ENCODE measurements at places on chromosomes 4 and X.

GRCh38 chrX:22629105-22629725, 356.5 kb downstream of the CBLL2 start:
- peak; percentile 40 for DNase-seq

DNA sequence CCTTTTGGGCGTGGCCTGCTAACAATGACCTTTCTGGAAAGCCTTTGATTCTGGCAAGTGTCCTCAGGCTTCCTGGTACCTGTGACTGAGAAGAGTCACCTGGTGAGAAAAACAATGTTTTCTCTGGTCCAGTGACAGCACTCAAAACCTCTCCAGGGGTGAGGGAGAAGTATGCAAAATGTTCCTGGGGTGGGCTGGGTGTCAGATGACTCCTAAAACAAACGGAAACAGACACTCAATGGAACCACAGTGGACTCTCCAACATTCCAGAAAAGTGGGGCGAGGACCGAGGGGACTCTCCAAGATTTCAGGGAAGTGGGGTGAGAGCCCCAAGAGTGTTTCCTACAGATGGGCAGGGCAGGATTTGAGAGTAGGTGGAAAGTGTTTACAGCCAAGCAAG, 69.5 kb downstream of the ANAPC4 start:
- DNase-seq: no peak

- no peak for DNase-seq
Measured at GRCh38 chr4:111230265-111230664, 607.4 kb upstream of the PITX2 start.

- no peak for DNase-seq
Measured at GRCh38 chr4:52423967-52424366, 235.1 kb downstream of the USP46 start.

DNA sequence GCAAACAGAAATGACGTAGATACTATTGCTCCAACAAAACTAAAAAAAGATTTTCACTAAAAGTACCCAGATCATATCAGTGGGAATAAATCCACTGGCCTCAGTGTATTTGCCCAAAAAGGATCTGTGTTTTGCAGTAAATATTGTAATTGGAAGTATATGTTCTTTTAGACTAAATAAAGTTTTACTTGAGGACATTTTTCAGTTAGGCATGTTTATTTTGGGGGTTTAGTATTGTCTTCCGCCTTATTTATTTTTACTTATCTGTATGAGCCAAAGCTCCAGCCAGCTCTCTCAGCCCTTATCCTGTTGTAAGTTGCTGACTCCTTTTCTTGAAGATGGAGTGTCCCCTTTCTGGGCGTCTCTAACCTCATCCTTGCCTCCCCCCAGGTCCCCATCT, 49.8 kb downstream of the PTTG2 start:
- DNase-seq: no peak

DNA sequence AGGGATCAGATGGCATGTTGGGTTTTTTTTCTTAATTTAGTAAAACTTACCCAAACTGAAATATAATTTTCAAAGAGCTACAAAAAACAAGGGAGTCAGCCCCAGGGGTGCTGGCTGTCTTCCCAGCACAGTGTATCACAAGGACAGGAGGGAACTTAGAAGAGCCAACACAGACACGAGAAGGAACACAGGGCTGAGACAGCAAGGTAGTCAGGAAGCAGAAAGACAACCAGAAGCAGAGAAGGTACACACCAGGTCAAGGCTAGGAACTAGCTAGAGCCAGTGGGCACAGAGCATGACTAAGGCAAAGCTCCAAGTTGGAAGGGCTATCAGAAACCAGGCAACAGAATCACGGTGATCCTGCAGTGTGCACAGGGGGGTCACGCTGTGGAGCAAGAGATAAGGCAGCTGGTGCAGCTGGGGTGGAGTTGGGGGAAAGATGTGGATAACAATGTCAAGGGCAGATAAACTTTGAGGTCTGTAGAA, 168.7 kb downstream of the NR3C2 start:
- DNase-seq: peak; percentile 14

DNA sequence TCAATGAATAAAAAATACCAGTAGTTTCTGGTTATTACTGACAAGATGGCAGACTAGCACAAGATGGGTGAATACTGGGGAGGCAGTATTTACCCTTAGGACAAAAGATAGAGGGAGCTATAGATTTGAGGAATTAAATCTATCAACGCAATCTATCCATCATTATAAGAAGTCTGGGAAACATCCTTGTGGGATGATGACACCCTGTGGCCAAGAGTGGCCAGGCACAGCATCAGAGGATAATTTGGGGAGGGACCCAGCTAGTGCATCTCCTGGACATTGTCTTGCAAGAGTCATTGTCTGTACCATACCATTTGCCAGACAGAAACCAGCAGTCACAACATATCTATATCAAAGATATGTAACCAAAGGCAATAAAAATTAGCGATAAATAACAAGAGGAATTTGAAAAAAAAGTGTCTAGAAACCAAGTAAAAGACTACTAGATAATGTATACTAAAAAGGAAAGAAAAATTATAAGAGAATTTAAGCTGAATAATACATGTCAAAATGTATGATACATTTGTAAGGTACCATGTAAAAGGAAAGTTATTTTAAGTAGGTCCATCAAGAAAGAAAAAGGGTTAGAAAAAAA, 22.9 kb downstream of the KCTD8 start:
- DNase-seq: peak; percentile 6

- DNase-seq: no peak
Measured at GRCh38 chr4:67869580-67870190, 14.1 kb downstream of the TMPRSS11D start.

DNA sequence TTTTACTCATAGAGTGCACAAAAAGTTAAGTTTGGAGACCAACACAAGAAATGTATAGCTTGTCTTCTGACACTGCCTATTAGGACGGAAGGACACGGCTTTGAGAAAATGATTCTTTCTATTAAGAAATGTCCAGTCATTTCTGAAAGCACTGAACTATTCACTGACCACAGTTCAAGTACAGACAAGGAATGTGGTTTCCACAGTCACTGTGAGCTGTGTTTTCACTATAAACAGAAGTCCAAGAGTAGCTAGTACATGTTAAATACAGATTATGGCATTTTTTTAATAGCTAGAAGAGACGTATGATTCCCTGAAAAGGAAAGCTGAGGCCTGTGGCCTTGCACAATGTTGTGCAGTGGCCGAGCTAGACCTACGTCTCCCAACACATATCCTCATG, 115.1 kb upstream of the GPM6A start:
- DNase-seq: no peak

DNA sequence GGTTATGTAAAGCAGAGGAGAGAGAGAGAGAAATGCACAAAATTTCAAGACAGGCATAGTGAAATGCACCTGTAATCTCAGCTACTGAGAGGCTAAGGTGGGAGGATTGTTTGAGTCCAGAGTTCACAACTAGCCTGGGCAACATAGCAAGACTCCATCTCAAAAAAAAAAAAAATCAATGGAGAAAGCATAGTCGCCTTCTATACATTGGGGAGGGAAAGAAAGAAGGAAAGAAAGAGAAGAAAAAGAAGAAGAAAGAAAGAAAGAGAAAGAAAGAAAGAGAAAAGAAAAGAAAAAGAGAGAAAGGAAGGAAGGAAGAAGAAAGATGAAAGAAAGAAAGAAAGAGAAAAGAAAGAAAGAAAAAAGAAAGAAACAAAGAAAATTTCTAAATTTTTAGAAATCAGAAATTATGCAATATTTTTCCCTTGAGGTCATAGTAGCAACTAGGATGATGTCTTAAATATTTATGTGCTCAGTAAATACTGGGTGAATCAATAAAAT, 53.4 kb downstream of the DKK2 start:
- DNase-seq: no peak

GRCh38 chr4:211033-211511, 86.8 kb downstream of the ZNF718 start:
- no peak for DNase-seq

DNA sequence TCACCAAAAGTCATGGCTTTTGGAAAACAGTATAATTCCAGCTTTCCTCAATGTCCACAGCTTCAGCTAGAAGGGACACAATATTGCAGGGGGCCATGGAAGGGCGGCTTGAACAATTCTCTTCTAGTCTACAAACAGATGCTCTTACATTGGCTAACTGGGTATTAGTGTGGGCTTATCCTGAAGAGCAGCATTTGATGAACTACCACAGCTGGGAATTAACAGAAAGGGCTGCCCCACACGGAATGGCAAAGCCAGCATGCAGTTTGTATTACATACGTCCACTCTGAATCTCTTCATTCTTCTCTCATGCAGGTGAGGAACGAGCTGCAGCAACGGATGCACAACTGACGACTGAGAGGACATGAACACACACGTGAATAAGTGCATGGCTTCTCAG, 13.0 kb upstream of the PDCL2 start:
- DNase-seq: no peak

- DNase-seq: no peak
Measured at GRCh38 chrX:48592971-48593370, 4.3 kb upstream of the WDR13 start.

DNA sequence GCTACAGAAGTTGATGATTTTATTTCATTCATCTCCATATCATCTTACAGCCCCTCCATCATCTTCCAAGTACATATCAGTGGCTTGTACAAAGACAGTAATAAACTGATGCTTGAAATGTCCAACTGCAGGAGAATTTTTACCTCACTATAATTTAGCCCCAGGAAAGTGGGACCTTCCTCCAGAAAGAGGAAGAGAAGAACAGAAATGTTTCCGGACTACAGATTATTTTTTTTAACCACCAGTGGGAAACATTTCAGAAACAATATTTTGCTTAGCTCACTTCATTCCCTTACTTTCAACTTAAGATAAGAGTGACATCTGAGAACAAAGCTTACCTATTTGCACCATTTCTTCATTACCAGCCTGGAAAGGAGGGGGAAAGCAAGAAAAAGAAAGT, 2.0 kb downstream of the ADAMTS3 start:
- DNase-seq: no peak

DNA sequence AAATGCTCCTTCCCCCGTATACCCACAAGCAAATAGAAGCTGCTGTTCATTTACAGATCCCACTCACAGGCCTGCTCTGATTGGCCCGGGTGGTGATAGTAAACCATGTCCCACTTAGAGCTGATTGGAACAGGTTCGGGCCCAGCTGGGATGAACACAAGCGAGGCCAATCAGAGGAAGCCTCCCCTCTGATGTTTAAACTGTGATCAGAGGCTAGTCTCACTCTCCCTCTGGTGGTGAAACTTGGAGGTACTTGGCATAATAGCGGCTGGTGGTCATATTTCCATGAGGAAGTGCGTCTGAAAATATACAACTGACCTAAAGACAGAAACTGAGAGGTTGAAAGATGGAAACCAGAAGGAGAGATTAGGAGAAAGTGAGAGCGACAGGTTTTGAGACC, 51.5 kb upstream of the TRPC3 start:
- peak; percentile 68 for DNase-seq

DNA sequence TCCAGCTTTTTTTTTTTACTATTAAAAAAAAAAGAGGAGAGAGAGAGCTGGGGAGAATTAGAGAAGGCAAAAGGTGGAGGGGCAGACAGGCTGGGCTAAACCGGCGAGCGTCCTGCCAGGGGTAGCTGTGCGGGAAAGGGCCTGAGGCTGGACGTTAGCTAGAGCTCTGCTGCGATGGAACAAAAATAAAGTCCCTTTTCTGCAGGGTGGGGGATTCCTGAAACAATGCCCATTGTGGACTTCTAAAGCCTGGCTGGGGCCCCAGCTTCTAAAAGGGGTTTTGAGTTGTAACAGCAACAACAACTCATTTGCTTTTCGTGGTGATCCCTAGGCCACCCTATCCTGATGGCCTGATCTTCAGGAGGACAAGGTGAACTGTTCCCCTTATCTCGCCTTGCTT, 311.7 kb downstream of the FBXW7 start:
- no peak for DNase-seq

DNA sequence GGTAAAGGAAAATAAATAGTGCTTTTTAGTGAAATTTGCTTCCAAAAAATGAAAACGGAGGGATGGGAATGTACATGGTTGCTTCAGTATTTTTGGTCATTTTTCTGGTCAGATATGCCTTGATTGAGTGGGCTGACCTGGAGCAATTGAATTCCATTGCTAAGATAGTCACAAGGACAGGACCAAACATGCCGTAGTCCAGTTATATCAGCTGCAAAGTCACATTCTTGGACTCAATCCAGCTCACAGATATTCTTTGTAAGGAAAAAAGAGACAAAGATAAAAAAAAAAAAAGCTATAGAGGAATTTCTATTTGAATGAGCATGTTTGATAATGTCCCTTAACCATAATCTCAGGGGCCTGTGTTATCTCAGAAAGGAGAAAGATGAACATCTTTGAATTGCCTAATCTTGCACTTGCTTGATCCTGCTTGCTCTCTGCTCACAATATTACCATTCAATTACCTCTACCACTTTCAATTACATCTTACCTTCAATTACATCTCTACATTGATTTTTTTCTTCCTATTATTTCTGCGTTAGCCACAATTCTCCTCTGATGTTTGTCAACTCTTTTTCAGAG, 75.4 kb upstream of the PACRGL start:
- no peak for DNase-seq

DNA sequence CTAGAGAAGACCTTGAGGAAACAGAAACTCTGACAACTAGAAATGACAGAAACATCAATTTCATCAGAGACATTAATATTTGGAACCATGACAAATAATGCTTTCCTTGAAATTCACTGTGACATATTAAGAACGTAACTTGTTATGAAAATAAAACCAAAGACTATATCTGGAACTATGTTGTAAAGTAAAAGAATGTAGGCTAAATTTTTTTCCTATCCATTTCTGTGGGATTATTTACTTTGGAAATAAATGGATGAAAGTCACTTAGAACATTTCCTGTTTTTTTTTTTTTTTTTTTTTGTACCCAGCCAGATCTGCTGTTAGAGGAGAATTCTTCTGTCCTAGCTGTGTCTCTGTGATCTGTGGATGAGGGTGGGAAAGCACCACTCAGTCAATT, 255.9 kb downstream of the SPRY1 start:
- no peak for DNase-seq

- no peak for DNase-seq
Measured at GRCh38 chr4:183470821-183471220, 26.4 kb downstream of the CDKN2AIP start.

- DNase-seq: no peak
Measured at GRCh38 chrX:53078943-53079342, 3.2 kb upstream of the TSPYL2 start.

- no peak for DNase-seq
Measured at GRCh38 chrX:12657881-12658280, 133.3 kb upstream of the PRPS2 start.

- no peak for DNase-seq
Measured at GRCh38 chr4:100208459-100208858, 18.2 kb upstream of the DDIT4L start.

DNA sequence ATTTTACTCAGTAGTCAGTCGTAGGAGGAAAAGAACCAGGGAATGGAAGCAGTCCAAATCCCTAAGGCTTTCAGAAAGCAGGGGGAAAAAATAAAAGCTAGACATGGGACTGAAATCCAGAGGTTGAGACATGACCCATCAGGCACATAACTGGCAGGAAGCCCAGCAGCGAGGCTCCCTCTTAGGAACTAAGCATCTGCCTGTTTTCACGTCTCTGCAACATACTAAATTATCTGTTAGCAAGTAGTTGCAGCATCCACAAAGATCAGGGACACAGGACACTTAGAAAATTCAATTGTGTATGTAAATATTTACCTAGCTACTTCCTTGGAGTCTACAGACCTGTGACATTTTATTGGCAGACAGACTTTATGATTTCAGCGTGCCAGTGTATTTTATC, 118.0 kb upstream of the EDNRA start:
- no peak for DNase-seq

GRCh38 chrX:17081511-17081910, 135.1 kb downstream of the REPS2 start:
- no peak for DNase-seq

Measured in A673 (cell line).